T-helper 2 cell (primary cell): ENCODE measurements at places on chromosomes 5 and 9.

DNA sequence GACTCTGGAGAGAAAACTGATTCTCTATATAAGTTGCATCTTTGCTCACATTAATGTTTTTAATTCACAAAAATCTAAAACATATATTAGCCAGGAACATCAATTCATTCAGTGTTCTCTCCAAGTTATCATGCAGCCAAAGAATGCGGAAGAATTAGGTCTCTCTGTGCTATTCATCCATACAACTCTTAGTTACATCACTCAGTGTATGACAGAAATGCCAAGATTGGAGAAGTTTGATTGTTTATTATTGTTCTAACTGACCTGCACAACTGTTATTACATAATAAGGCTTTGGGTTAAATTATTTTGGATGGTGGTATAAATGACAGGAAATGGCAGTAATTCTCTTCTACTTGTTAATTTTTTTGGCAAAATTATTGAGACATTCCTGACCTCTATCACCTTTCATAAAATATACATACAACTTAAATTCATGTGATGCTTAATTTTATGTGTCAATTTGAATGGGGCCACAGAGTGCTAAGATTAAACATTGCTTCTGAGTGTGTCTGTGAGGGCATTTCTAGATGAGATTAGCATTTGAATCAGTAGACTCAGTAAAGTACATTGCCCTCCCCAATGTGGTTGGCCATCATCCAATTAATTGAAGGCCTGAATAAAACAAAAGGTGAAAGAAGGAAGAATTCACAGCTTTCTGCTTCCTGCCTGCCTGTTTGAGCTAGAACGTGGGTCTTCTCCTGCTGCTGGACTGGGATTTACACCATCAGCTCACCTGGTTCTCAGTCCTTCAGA is 70.2 kb downstream of the NR2F1-AS1 start:
- no peak for DNase-seq

GRCh38 chr5:143214890-143215289 is 188.6 kb downstream of the NR3C1 start:
- no peak for DNase-seq

GRCh38 chr5:58264276-58264675 is 195.6 kb downstream of the PLK2 start:
- no peak for DNase-seq

- DNase-seq = no peak
Measured at GRCh38 chr5:137666461-137666850, 69.4 kb downstream of the KLHL3 start.

DNA sequence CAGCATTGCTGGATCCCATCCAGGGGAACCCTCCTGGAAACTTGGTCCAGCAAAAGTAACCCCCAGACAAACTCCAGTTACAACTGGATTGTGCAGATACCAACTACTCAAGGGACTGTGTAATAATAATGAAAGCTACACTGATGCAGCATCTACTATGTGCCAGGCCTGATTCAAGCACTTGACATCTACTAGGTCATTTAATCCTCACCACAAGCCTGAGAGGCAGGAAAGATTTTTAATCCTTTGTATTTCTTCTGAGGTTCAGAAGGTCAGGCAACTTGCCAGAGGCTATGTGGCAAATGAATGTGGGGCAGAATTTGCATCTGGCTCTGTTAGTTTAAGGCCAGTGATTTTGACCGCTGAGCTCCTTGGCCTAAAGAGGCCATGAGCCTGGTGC is 29.5 kb upstream of the FOXI1 start:
- DNase-seq = no peak
